ENCODE measurements at places on chromosomes 11 and 22.
A peak's percentile ranks its signal among the peaks of the same experiment; 100 is the strongest.

- no peak for DNase-seq
These were observed 8.7 kb upstream of the C1QTNF6 start for GRCh38 chr22:37196539-37197450.

- DNase-seq: no peak
These were observed 22.6 kb downstream of the ACO2 start for GRCh38 chr22:41491374-41492100.

GRCh38 chr11:102332611-102332994 is 14.4 kb upstream of the BIRC2 start:
- DNase-seq: no peak

- no peak for DNase-seq
These were observed 409.2 kb downstream of the TBC1D22A start for GRCh38 chr22:47171441-47172221.

- DNase-seq: no peak
These were observed 11.6 kb downstream of the TRIM21 start for GRCh38 chr11:4381901-4382300.

GRCh38 chr11:20353829-20354434 is 9.6 kb upstream of the HTATIP2 start:
- no peak for DNase-seq

GRCh38 chr11:65639623-65640482 is 2.0 kb downstream of the SIPA1 start:
- DNase-seq: peak; percentile 72

DNA sequence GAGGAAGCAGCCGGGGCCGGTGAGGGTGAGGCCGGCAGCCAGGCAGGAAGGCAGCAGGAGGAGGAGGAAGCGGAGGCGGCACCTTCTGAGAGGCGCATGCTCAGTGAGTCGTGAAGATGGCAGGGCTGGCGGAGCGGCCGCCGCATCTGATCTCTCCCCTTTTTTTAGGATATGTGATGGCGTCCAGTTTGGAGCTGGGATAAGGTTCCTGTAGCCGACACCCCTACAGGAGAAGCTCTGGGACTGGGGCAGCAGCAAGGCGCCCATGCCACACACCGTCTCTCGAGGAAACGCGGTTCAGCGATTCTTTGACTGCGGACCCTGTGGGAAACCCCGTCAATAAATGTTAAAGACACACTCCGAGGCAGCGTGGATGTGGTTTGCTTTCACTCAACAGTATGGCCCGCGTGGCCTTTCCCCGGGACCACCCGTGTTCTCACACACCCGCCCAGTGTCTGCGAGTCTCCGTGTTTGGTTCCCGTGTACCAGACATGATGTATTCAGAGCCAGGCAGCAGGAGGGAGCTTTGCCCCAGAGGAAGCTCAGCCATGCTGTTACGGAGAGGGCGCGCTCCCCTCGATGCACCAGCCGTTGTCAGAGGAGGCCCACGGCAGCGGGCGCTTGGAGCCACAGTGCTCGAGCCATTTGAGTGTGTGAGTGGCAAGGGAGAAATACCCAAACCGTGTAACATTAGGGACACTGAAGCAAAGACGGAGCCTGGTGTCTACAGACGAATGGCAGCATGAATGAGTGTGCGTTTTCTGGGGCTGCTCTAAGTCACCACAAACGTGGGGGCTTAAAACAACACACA is 27.7 kb upstream of the PARVB start:
- DNase-seq: peak; percentile 70

GRCh38 chr11:127935081-127935480 is 652.3 kb downstream of the ETS1 start:
- DNase-seq: no peak

DNA sequence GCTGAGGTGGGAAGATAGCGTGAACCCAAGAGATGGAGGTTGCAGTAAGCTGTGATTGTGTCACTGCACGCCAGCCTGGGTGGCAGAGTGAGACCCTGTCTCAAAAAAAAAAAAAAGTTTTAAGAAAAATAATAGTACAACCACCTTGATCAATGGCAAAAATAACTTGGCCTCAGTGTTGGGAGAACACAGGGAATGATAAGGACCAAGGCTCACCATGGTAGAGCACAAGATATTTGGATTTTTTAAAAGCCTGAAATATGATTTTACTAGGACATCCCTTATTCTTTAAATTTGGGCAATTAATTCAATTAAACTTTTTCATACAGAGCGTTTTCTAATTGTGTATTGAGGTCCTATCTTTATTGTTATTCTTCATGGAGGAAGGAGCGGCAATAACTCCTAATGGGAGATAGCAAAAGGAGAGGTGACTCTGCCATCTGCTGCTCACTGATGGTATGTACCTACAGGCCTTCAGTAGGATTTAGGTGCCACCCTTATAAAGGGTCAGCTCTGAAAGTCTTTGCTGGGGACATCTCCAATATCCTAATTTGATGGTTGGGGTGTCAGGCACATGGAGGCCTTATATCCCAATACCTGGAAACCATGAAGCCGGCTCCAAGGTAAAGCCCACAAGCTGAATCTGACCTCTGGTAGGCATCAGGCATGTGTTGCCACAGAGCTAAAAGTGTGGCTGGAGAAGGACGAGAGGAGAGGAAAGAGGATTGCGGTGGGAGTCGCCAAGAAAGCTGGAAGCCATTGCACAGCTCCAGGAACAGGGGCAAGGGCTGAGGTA is 21.9 kb upstream of the POLD3 start:
- peak; percentile 59 for DNase-seq

DNA sequence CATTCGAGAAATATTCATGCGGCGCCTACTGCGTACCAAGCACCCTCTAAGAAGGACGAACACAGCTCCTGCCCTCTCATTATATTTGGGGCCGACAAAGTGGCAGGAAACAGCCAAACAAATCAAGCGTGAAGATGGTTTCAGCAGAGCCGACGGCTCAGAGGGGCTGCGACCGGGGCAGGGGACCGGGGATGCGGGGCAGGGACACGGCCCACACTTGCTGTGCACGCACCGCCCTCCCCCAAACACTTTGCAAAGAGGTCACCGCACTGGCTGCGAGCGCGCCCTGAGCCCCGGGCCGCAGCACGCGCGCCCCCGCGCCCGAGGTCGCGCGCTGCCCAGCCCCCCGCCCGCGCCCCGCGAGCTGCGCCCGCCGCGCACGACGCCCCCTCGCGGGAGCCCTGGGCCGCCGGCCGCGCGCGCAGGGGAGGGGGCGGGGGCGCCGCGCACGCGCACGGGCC is 255 bp upstream of the SYNGR1 start:
- peak; percentile 78 for DNase-seq

All from common myeloid progenitor, CD34-positive (primary cell).